ENCODE measurements at places on chromosomes 12 and 14.
A peak's percentile ranks its signal among the peaks of the same experiment; 100 is the strongest.

GRCh38 chr12:92529944-92530343 lies 172.8 kb upstream of the PLEKHG7 start:
- no peak for DNase-seq

DNA sequence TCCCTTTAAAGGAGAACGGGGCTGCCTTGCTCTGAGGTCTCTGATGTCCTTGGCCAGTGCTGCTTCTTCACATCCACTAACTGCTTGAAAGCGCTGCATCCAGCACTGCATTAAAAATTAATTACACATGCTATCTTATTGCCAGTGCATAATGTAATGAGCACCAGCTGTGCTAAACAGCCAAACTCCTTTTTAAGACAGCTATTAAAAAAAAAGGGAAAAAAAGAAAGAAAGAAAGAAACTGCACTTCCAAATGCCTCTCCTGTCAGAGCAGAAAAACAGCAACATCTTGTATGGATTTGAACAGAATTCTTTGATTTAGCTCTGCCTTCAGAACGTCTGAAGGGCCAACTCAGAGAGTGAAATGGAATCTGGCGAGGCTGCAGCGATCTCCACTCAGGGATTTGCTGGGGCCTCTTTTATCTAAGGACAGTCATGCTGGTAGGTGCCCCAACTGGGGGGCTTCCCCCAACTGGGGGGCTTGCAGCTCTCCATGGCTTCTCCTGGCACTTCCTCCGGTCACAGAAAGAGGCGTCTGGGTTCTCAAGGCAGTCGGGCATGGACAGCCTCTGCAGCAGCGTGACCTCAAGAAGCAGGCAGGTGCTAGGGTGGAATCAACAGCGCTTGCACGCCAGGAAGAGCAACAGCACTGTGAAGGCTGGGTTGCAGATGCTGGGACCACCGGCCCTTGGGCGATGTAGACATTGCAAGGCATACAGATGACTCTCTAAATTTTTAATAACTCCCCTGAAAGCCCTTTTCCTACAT lies 46.4 kb downstream of the BCL11B start:
- no peak for DNase-seq

DNA sequence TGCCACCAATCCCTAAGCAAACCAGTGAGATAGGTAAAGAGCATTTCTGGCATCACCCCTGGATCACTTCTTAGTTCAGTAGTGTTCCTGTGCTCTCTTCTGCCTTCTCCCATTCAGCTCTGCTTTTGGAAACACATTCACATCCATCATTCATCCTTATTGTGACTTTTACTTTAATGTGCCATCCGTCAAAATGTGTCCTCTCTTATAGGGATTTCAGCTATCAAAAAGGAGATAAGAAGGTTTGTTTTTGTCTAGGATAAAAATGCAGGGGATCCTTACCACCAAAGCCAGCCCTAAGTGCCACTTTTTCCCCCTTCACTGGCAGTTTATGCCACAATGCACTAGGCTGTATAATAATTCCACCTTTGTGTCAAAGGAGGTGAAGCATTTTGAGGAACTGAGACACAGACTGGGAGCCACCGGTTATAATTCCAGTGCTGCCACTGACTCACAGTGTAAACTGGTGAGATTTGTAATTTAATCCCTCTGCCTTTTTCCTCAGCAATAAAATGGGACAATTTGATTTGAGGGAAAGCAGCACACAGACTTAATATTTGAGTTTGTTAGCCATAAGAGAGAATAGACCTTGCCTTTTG lies 158.6 kb downstream of the PAX9 start:
- no peak for DNase-seq

- DNase-seq = no peak
Measured at GRCh38 chr14:24674204-24674970, 40.4 kb upstream of the GZMB start.

- no peak for DNase-seq
Measured at GRCh38 chr12:49791700-49792099, 36.5 kb downstream of the NCKAP5L start.

DNA sequence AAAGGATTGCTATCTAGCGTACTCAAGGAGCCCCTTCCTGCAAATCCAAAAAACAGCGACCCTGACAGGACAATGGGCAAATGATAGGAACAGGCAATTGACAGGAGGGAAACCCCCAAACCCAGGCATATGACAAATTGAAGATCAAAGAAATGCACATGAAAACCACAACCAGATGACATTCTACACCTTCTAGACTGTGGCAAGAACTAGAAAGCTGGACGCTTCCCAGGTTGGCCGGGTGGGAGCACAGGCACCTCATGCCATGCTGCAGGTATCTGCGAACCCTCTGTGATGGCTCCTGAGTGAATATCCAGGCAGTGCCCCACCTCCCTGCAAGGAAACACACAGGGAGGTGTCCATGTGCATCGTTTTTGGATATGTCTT lies 37.1 kb downstream of the CMKLR1 start:
- no peak for DNase-seq

DNA sequence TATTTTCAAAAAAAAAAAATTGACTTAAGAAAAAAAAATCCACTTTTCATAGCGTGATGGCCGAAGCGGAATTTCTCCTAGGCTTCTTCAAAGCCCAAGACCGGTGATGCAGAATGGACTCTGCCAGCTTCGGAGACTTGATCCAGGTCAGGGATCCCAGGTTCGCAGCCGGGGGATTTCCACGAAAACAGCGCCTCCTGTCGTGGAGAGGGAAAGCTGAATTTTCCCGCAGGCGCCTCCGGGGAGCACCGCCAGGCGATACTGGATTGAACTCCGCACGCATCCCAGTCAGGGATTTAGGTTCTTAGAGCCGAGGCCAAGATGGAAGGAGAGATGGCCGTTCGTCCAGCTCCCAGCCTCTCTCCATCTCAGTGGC lies 2.1 kb downstream of the TTC6 start:
- DNase-seq = no peak

DNA sequence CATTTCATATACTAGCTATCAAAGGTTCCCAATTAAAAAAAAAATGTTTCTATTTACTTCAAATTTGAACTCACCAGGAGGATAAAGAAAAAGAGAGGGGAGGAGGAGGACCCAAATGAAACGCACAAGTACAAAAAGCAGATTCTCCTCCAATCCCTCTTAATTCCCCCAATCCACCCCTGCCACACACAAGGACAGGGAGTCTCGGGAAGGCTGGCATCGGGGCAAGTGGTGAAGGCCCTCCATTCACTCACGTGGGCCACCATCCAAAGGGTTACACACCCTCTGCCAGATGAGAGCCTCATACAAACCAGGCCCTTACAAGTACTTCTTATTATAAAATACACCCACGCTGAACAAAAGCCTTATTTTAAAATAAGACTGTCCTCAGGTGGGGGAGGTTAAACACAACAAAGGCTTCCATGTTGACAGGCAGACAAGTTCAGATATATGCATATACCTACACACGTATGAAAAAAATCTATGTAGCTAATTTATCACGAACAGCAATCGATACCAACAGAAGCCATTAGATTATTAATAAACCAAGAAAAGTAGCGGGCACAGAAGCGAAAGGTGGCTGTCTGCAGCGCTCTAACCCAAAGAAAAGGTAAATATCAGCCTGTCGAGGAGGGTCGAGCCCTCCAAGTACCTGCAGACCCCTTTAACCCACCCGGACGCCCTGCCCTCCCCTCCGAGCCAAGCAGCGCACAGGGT lies 1.5 kb downstream of the ATP2B1 start:
- no peak for DNase-seq

- DNase-seq = no peak
Measured at GRCh38 chr14:42353315-42353714, 746.6 kb downstream of the LRFN5 start.

DNA sequence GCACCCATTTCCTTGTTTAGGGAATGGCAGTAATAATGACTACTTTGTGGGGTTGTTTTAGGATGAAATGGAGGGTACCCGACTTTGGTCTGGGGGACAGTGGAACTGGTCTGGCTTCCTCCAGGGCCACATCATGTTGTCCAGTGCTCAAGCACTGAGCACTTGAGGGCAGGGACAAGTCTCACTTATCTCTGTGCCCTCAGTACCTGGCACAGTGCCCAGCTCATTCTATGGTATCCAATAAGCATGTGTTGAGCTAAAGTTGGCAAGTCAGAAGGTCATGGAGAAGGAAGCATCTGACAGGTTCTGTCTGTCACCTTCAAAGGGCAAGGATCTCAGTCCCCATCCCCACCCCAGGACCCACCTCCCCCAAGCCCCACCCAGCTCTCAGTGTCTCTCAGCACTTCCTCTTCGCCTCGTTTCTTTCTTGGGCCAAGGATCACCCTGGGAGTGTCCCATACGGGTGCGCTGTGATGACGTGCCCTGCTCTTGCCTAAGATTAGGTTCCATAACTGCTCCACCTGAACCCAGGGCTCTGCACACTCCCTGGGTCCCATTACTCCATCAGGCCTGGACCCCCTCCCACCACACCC lies 24.3 kb upstream of the TMEM106C start:
- peak; percentile 48 for DNase-seq

- DNase-seq = no peak
Measured at GRCh38 chr14:68578597-68578996, 214.3 kb downstream of the ZFP36L1 start.

DNA sequence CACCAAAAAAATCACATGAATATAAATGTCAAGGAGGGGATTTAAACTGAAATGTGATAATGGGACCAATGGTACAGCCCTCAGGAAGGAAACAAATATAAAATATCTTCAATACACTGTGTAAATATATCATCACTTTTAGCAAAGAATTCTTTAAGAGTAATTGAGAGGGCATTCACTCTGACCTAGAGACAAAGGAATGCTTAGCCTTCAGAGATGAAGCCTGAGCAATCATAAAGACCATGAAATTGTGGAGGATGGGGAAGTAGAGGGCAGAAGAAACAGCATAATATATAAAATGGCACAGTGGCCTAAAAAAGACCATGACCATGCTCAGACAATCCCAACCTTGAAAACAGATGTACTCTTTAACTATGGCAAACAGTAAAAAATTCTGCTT lies 20.4 kb downstream of the YAF2 start:
- DNase-seq = no peak

- DNase-seq = no peak
Measured at GRCh38 chr14:103220134-103220981, 97.1 kb downstream of the TNFAIP2 start.

GRCh38 chr14:22131749-22132476 lies 457.1 kb downstream of the DAD1 start:
- DNase-seq = no peak

- peak; percentile 38 for DNase-seq
Measured at GRCh38 chr14:68696721-68697495, 96.0 kb downstream of the ZFP36L1 start.

- no peak for DNase-seq
Measured at GRCh38 chr12:127083008-127083949, 1183.7 kb upstream of the TMEM132C start.

DNA sequence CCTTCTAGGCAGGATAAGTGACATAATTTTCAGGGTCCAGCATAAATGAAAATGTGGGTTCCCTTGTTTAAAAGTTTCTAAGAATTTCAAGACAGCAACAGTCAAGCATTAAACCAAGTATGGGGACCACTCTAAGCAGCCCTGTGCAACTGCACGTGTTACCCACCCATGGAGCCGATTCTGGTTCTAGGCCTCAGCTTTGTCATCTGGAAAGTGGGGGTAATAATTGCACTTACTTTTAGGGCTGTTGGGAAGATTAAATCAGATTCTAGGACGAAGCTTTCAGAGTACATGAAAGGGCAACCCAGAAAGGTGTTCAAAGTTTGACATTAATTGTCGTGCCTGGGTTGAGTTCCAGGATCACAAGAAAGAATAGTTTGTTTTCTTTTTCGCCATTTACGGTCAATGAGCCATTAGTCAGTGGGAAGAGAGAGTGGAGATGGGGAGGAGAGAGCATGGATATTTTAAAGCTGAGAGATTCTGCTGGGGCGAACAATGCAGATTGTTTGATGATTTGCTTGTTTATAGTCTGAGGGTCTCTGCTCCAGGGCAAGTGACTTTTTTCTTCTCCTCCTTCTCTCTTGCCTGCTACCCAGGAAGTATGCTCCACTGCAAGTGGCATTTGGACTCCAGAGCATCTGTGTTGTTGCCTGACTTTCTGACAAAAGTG lies 10.7 kb upstream of the PPFIBP1 start:
- no peak for DNase-seq

DNA sequence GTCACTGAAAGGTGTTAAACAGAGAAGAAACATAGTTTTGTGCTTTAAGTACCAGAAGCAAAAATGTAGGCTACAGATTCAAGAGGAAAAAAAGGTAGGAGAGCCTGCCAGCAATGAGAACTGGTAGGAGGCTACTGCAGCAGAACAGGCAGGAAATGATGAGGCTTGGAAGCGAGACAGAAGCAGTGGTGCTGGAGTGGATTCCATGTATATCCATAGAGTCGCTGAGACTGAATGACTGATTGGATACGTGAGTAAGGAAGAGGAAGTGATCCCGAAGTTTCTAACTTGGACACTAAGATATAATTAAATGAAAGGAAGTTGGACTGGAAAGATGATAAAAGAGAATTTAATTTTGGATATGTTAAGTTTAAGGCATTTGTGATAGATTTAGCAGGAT lies 45.0 kb upstream of the CCDC91 start:
- no peak for DNase-seq

DNA sequence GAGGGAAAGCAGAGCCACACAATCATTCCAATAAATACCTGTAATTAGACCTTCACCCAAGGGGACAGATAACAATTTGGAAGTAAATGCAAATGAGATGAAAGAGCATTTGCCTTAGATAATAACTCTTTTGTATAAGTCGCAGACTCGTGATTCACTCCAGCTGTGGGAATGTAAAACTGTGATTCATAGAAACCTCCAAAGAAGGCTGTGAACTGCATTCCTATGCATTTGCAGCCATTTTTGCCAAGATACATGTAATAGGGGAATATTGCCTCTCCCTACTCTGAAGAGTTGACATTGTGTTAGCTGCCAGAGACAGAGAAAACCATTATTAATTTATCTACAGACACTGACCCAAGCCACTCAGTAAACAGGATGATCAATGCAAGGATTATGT lies 181.9 kb upstream of the ARHGAP5 start:
- no peak for DNase-seq

GRCh38 chr12:62873116-62873825 lies 61.7 kb downstream of the PPM1H start:
- no peak for DNase-seq

GRCh38 chr12:53579545-53579955 lies 46.6 kb downstream of the ATF7 start:
- DNase-seq = no peak

DNA sequence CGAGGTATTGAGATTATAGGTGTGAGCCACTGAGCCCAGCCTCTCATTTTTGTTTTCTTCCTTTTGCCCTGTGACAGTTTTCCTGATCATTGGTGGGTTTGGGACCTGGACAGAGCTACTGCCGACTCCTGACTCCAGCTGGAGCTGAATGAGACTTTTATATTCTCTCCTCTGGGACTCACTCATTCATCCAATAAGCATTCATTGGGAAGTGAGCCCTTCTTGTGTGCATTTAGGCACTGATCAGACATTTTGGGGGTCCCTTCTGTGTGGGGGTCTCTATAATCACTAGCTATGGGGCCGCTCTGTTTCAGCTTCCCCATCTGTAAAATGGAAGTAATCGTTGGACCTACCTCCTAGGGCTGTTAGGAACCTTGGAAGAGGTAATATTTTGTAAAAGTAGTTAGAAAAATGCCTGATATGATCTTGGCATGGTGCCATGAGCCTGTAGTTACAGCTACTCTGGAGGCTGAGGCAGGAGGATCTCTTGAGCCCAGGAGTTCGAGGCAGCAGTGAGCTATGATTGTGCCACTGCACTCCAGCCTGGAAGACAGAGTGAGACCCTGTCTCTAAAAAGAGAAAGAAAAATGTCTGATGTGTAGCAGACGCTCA lies 7.2 kb downstream of the SH2B3 start:
- no peak for DNase-seq

GRCh38 chr12:89134213-89134770 lies 218.0 kb downstream of the DUSP6 start:
- DNase-seq = no peak

- no peak for DNase-seq
Measured at GRCh38 chr14:36511981-36512584, 7.9 kb downstream of the NKX2-1 start.

- no peak for DNase-seq
Measured at GRCh38 chr12:113770389-113770865, 195.7 kb downstream of the RBM19 start.
